ENCODE measurements at places on chromosomes 11 and 22. TPM values are rescaled to one million over a fixed set of nuclear protein-coding genes. Genes with fewer than 3 reads are reported as not detected.
A peak's percentile ranks its signal among the peaks of the same experiment; 100 is the strongest.

GRCh38 chr11:12189543-12190235 is 79.3 kb downstream of the MICAL2 start:
- peak; percentile 13 for DNase-seq

DNA sequence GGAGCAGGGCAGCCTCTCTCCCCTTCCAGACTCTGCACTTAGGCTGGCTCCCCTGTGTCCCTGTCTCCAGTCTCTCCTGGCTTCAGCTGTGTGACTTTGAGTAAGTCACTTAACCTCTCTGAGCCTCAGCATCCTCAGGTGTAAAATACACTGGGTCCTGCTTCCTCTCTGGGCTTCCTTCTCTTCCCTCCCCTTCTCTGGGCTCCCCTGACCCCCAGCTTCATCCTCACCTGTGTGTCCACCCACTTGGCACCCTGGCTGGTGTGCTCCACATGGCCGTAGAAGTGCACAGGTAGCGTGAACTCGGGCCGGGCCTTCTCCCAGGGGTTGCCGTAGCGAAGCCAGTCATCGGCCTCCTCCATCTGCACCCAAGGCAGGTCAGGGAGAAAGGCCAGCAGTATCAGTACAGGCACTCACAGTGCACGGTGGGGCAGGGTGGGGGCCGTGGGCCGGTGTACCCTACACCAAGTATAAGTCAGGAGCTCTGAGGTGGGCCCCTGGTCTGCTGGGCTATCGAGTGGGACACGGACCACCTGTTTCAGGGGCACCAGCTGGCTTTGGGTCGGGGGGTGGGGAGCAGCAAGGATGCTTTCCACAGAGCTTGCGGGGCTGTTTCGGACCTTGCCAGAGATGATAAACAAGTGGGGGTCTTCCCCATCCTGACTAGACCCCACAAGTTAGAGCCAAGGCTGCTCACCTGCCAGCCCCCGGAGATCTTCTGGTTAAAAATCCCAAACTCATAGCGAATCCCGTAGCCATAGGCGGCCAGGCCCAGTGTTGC is 2.0 kb downstream of the PYGM start:
- DNase-seq: no peak

GRCh38 chr22:44431256-44431655 is 66.8 kb downstream of the RTL6 start:
- DNase-seq: no peak

- peak; percentile 75 for DNase-seq
These were observed 4.6 kb downstream of the PHOX2A start for GRCh38 chr11:72239313-72239848.

DNA sequence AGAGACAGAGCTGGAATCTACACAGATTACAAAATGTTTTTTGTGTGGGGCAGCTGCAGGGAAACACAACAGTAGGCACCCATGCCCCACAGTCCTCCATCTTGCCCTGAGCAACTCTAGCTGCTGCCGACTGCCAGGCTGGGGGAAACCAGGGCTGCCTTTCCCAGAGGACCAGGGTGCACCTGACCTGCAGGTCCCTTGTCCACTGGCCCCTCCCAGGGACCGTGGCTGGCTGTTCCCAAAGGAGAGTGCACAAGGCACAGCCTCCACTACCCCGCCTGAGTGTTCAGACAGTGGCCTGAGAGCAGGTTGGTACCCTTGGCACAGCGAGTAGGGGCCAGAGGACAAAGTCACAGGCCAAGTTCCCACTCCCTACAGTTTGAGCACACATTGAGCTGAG is 181.8 kb downstream of the BARX2 start:
- no peak for DNase-seq

DNA sequence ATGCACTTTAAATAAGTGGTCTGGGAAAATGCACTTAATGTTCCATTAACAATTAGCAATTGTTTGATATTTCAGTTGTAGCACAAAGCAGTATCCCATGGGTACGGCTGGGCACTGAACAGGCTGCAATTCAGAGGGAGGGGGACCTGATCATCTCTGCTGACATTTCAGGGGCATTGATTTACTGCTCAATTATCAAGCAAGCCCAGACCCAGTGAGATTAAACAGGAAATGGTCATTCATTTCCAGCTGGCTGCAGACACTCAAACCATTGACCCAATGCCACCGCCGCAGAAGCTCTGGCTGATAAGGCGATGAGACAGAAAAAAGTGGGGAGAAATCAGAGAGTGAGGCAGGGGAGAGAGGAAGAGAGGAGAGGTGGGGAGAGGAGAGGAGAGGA is 1.2 kb downstream of the GPR83 start:
- no peak for DNase-seq

GRCh38 chr11:54558919-54559318 is 44.9 kb downstream of the OR4C46 start:
- DNase-seq: no peak

GRCh38 chr11:61476371-61476770 is 32.2 kb upstream of the LRRC10B start:
- no peak for DNase-seq

DNA sequence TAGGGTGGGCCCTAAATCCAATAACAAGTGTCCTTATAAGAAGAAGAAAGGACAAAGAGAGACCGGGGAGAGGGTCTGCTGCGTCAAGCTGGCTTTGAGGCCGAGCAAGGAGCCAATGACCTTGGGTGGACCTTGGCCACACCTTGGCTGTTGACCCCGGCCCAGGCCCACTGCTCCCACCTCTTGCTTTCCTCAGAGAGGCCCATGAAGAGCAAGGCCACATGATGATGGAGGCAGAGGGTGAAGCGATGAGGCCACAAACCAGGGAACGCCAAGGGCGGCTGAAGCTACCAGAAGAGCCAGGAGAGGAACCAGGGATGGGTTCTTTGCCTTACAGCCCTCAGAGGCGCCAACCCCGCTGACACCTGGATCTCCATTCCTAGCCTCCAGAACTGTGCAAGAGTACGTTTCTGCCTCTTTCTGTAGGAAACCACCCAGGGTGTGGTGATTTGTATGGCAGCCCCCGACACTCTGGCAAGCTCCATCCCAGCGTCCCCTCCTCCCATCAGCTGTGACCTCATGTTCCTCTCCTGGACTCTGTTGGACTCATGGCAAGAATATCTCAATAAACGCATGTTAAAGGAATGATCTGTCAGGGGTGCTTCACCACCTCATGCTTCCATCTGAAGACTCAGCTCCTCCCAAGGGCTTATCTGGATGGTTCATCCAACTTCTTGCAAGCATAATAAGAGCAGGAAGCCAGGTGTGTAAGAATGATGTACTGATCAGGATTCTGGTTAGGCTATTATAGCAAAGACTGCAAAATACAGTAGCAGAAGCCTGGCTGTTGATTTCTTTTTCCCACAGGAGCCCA is 41.6 kb upstream of the LINC01488 start:
- DNase-seq: no peak

DNA sequence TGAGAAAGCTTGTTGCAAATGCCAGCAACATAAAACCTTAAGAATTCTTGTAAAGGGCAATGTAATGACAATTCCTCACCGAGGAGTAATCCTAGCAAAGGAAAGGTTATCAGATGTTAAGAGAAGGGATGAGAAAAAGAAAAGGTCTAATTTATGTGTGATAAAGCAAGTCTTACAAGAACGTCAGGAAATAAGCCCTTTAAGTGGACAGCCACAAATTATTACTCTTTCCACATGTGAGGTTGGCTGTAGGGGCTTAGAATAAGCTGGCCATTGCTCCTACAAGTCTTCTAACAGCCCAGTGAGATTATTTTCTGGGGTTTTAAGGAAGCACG is 9.3 kb downstream of the LAYN start:
- DNase-seq: peak; percentile 83

- DNase-seq: peak; percentile 34
These were observed 772 bp downstream of the SBF1 start for GRCh38 chr22:50473855-50474671.

The KCNC1 gene
- 5.1 TPM for total RNA-seq

The LARGE2 gene
- not detected for total RNA-seq

The MRPL49 gene
- total RNA-seq: 19.5 TPM

The CFAP300 gene
- total RNA-seq: 21.7 TPM

The TXNRD2 gene
- total RNA-seq: 32.0 TPM

The ADAMTS8 gene
- total RNA-seq: 9.9 TPM

The PAK1 gene
- 20.2 TPM for total RNA-seq
